ENCODE measurements at places on chromosomes 13 and 19.

GRCh38 chr19:6223461-6224307 lies 56.1 kb downstream of the MLLT1 start:
- DNase-seq, result no peak

GRCh38 chr19:22327321-22327720 lies 41.1 kb downstream of the ZNF729 start:
- no peak for DNase-seq

- DNase-seq, result no peak
Observed at GRCh38 chr13:82791035-82791434, 1091.2 kb downstream of the SLITRK1 start.

- no peak for DNase-seq
Observed at GRCh38 chr13:101492251-101492910, 39.9 kb downstream of the ITGBL1 start.

GRCh38 chr19:44810234-44811121 lies 1.6 kb downstream of the BCAM start:
- no peak for DNase-seq

DNA sequence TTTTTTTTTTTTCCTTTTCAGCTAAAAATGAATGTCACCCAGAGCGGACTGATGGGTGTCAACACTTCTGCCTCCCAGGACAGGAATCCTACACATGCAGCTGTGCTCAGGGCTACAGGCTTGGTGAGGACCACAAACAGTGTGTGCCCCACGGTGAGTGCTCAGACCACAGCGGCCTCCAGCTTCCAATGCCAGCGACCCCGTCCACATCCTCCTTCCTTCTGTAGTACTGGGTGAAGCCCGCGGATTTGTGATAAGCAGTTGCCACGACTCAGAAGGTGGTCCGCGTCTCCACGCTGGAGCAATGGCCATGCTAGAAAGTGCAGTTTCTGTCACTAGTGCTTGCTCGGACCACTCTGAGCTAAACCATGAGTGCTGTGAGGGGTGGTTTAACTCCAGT lies 6.0 kb downstream of the PROZ start:
- DNase-seq, result no peak

DNA sequence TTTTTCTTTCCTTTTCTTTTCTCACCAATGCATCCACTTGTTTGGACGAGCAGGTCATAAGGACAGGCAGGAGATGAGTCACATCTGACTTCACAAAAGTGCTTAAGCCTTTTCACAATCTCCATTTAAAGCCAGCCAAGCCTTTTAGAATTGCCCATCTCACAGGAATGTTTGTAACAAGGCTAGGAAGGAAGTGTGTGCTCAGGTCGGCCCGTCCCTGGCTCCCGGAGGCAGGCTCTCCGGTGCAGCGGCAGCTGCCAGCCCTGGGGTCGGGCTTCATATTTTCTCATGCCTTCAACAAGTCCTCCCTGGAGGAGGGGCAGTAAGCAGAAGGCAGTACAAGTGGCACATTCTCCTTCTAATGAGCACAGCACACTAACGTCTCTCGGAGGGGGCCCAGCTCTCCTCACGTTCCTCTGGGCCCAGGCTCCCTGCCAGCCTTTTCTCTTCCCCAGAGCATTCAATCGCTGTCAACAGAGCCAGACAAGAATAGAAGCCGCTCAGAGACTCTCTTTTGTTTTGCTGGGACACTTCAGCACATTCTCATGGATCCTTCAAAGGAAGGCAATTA lies 180.5 kb downstream of the COL4A1 start:
- no peak for DNase-seq

GRCh38 chr13:100596516-100596915 lies 7.9 kb upstream of the GGACT start:
- no peak for DNase-seq

DNA sequence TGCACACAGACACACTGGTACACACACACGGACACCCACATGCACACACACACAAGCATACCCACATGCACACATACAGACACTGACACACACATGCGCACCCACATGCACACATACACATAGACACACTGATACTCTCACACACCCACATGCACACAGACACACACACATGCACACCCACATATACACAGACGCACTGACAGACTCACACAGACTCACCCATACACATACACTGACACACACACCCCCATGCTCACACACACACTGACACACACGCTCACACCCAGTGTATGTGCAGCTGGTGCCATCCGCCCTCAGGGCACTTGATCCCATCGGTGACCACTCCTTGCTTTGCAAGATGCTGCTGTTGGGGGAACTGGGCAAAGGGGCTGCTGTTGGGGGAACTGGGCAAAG lies 9.7 kb upstream of the RASA3 start:
- DNase-seq, result peak; percentile 54

GRCh38 chr13:109370496-109370895 lies 415.9 kb downstream of the IRS2 start:
- DNase-seq, result no peak

GRCh38 chr19:46824890-46825730 lies 25.5 kb downstream of the AP2S1 start:
- no peak for DNase-seq

DNA sequence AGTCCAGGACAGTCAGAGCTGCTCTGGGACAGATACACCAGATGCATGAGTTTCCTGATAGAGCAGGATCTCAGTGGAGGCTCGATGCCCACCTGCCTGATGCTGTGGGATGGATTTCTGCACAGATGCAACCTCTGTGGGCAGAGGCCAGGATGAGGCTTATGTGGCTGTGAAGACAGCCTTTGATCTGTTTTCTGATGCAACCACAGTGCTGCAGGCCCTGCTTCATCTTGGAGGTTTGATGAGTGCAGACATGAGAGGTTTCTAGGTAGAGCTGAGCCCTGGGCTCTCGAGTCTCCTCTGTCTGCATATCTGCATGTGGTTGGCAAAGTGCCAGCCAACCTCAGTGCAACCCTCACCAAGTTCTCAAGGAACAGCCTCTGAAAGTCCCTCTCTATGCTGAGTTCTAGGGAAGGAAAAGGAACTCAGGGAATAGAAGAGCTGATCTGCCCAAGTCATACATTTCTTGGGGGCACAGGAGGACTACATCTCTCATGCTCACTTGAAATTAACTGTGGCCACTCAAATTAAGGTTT lies 23.1 kb upstream of the TSHZ3 start:
- no peak for DNase-seq

- peak; percentile 47 for DNase-seq
Observed at GRCh38 chr13:99310382-99311031, 3.3 kb upstream of the GPR183 start.

- no peak for DNase-seq
Observed at GRCh38 chr19:28553005-28553404, 659.9 kb downstream of the UQCRFS1 start.

GRCh38 chr13:99113351-99113750 lies 87.3 kb upstream of the UBAC2 start:
- DNase-seq, result no peak

GRCh38 chr13:111790621-111791020 lies 276.3 kb upstream of the SOX1 start:
- no peak for DNase-seq

- no peak for DNase-seq
Observed at GRCh38 chr13:94414141-94414540, 65.3 kb downstream of the DCT start.

GRCh38 chr13:21164631-21165030 lies 11.7 kb downstream of the SKA3 start:
- no peak for DNase-seq

- DNase-seq, result no peak
Observed at GRCh38 chr13:93355094-93355493, 128.5 kb downstream of the GPC6 start.

DNA sequence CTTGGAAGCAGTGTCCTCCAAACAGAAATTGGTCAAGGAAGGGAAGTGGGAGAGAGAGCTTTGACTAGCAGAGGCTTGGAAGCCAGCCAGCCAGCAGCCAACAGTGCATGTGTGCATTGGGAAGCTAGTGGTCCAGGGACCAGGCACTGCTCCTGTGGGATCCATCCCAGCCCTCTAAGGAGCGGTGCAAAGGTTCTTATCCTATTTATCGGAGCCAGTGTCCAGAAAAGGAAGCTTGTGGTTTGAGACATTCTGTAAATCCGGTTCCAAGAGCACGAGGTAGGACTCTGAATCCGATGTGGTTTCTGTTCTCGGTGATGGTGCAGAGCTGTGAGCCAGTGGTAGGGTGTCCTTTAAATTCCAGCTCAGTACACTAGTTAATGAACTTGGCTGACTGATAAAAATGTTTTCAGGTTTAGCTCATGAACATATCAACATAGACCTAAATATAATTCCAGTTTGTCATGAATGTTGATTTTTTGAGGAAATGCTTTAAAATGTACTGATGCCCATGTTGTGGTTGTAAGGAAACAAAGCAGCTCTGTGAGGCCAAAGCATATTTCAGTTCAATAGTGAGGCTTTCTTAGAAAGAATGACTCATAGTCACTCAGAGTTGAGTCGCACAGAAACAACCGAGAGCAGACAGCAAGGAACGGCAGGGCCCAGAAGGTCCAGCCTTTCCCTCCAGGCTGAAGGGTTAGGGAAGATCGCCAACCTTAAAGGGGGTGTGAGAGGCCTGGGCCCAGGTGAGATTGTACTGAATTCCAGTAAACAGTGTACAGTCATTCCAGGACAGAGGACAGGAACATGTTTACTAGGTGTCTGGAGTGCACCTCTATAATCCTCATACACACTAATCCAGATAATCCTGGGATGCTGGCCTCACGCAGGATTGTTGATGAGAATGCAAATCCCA lies 21.5 kb upstream of the GARRE1 start:
- no peak for DNase-seq

DNA sequence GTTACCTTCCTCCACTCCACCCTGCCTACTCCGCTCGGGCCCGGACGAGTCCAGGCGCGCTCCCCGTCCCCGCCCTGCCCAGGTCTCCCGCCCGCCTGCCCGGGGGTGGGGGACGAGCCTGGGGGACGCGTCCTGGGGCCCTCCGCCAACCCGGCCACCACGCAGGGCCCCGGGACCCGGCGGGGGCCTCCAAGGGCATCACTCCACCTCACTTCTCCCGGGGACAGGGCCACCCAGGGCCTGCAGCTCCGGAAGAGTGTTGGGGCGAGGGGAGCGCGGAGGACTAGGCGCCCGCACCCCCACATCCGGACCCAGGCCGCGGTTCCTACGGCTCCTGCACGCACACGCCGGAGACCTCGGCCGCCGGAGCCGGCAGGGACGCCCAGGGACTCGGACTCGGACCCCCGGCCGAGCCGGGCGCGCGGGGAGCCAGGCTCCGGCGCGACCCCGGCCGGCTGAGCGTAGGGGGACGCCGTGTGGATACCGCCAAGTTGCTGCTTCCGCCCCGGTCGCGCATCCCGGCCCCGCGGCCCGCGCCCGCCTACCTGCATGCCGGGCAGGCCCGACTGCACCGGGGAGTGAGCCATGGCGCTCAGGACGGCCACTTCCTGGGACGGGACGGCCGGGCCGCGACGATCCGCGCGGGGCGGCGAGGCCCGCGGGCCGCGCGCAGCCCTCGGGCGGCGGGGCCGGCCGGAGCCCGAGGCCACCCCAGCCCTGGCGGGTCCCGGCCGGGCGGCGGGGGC lies 534 bp downstream of the STK24 start:
- peak; percentile 72 for DNase-seq

DNA sequence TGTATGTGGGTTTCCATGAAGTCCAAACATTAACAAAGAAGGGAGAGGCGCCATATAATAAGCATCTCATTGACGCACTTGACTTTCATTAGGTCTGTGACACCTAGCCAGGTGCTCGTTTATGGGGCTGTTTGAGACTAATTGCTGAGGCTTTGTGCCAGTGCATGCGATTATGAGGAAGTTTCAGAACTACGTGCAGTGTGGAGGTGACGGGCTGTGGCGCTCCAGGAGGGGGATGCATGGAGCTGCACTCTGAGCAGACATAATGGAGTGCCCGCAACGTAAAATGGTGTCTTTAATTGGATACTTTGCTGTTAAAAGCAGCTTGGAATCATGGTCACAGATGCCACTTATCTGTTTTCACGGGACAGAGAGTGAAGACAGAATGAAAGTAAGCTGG lies 223.2 kb downstream of the FGF9 start:
- no peak for DNase-seq

DNA sequence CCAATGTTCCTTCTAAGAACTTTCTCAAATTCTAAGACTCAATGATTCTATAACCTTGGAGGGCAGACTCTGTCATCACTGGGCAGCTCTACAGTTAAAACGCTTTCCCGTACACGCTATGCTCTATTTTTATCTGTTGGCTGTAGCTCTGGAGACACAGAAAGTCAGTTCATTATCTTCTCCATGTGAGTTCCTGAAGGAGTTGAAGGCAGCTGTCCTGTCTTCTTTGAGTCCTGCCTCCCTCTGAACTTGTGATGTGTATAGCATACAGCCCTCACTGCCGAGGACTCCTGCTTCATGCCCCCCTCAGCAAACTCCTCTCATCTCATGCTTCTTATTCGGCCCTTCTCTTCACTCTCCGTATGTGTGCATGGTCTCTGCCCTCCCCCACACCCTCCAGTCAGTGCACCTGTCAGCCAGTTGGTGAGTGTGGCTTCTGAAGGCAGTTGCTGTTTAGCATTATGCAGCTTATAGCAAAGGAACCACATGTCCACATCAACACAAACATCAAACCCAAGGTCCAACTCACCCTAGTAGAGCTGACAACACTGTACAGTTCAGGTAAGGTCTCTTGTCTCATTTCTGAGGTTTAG lies 504.9 kb downstream of the DIAPH3 start:
- no peak for DNase-seq

- no peak for DNase-seq
Observed at GRCh38 chr13:75295201-75295600, 186.8 kb downstream of the TBC1D4 start.

- DNase-seq, result peak; percentile 60
Observed at GRCh38 chr19:38634757-38635482, 12.5 kb upstream of the ACTN4 start.

DNA sequence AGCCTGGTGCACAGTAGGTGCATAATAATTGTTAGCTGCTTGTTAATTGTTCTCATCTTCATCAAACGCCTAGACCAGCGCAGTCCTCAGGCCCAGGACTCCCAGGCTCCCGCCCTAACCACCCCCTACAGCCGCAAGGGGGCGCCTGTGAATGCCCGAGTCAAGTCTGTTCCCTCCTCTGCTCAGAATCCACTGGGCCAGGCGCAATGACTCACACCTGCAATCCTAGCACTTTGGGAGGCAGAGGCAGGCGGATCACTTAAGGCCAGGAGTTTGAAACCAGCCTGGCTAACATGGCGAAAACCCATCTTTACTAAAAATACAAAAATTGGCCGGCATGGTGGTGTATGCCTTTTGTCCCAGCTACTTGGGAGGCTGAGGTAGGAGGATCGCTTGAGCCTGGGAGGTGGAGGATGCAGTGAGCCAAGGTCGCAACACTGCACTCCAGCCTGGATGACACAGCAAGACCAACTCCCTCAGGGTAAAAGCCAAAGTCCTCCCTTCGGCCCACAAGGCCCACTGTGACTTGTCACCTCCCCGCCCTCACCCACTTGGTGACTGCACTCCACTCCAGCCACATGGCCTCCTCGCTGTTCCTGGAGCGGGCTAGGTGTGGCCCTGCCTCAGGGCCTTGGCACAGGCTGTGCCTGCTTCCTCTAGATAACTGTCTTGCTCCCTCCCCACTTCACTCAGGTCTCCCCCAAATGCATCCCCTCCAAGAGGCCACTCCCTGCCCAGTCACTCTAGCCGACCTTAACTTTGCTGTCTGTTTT lies 9.1 kb downstream of the ZNF653 start:
- peak; percentile 47 for DNase-seq

- DNase-seq, result peak; percentile 43
Observed at GRCh38 chr19:40398417-40399131, 8.6 kb upstream of the HIPK4 start.
